ENCODE measurements at places on chromosomes 7 and 10. TPM values are rescaled to one million over a fixed set of nuclear protein-coding genes. Genes with fewer than 3 reads are reported as not detected.

- H3K27ac ChIP-seq: peak overlapping the region; percentile 1
- peak overlapping the region; percentile 16 for H3K4me3 ChIP-seq
- H3K4me1 ChIP-seq: peaks cover 7% of the 10 kb centered on the region
- peaks cover 4% of the 10 kb centered on the region for H3K27me3 ChIP-seq
Observed at GRCh38 chr7:28329661-28330363, 82.5 kb upstream of the CREB5 start.

DNA sequence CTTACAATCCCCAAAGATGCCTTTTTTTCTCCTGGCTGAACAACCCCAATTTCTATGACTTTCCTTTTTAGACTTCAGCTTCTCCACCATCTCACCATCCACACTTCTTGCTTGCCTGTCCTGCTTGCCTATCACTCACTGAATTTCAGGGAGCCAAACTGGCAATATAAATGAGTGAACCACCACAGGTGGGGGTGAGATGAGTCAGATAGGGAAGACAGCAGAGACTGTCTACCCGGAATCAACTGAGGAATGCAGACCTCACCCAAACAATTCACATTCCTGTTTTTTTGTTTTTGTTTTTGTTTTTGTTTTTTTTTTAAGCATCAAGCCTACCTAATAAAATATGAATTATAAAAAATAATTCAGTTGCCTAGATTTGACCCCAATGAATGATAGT lies 273.8 kb downstream of the NRG3 start:
- no peaks in the 10 kb centered on the region for H3K36me3 ChIP-seq
- no peak for DNase-seq
- no peaks in the 10 kb centered on the region for H3K27me3 ChIP-seq

GRCh38 chr10:23294638-23295247 lies 49.9 kb downstream of the C10orf67 start:
- H3K4me1 ChIP-seq: peaks cover 2% of the 10 kb centered on the region
- H3K4me3 ChIP-seq: no peak overlapping the region
- DNase-seq: no peak
- H3K27ac ChIP-seq: no peak overlapping the region
- peaks cover 31% of the 10 kb centered on the region for H3K27me3 ChIP-seq

DNA sequence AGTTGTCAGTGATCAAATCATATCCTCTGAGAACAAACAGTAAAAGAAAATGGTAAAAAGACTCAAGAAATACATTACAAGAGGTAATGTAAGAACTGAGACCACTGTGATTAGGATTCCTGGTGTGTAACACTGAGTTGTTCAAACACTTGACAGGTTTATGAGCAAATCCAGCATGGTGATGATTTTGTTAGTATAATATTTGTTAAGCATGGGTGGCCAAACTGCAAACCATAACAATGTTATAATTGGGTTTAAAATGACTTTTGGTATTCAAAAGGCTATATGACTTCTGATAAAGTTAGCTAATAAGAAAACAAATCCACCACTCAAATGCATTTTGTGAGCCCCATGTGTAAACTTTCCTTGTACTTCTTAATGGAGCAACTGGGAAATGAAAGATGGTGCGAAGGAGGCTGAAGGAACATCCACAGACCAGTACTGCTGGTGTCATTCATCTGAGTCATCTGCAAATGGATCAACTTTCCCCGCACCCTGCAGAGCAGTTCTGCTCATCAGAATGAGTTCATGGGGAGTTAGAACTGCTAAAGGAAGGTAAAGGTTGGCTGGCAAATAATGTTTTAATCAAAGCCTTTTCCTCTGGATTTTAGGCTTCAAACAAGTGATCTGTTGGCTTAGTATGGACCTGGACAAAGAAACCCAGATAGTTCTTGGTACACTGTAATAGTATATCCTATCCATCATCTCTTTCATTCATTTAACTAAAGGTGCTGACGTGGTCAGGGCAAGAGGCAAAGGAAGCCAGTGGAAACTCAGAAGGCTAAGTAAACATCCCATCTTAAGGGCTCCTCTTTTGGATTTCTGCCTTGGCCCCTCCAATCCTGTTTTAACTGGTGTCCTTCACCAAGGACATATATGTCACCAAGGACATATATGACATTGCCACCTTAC lies 45.0 kb downstream of the AFAP1L2 start:
- H3K27ac ChIP-seq: no peak overlapping the region
- no peak for DNase-seq
- peaks cover 49% of the 10 kb centered on the region for H3K27me3 ChIP-seq
- H3K4me3 ChIP-seq: no peak overlapping the region
- peaks cover 3% of the 10 kb centered on the region for H3K36me3 ChIP-seq

- peak overlapping the region; percentile 97 for H3K4me3 ChIP-seq
- peak overlapping the region; percentile 57 for H3K27ac ChIP-seq
- no peak for DNase-seq
- peaks cover 22% of the 10 kb centered on the region for H3K4me1 ChIP-seq
Observed at GRCh38 chr10:27258838-27259812, 18.5 kb upstream of the ACBD5 start.

GRCh38 chr10:10798102-10798863 lies 219.4 kb upstream of the CELF2 start:
- H3K4me3 ChIP-seq: no peak overlapping the region
- H3K36me3 ChIP-seq: peaks cover 4% of the 10 kb centered on the region

GRCh38 chr7:36736090-36736898 lies 12.0 kb upstream of the AOAH start:
- H3K4me1 ChIP-seq: peaks cover 11% of the 10 kb centered on the region
- H3K27me3 ChIP-seq: peaks cover 5% of the 10 kb centered on the region
- H3K36me3 ChIP-seq: peaks cover 2% of the 10 kb centered on the region

- H3K4me3 ChIP-seq: peak overlapping the region; percentile 92
- H3K36me3 ChIP-seq: peaks cover 2% of the 10 kb centered on the region
- H3K27ac ChIP-seq: peak overlapping the region; percentile 67
- H3K4me1 ChIP-seq: peaks cover 24% of the 10 kb centered on the region
Observed at GRCh38 chr7:150977382-150978125, 567 bp downstream of the KCNH2 start.

DNA sequence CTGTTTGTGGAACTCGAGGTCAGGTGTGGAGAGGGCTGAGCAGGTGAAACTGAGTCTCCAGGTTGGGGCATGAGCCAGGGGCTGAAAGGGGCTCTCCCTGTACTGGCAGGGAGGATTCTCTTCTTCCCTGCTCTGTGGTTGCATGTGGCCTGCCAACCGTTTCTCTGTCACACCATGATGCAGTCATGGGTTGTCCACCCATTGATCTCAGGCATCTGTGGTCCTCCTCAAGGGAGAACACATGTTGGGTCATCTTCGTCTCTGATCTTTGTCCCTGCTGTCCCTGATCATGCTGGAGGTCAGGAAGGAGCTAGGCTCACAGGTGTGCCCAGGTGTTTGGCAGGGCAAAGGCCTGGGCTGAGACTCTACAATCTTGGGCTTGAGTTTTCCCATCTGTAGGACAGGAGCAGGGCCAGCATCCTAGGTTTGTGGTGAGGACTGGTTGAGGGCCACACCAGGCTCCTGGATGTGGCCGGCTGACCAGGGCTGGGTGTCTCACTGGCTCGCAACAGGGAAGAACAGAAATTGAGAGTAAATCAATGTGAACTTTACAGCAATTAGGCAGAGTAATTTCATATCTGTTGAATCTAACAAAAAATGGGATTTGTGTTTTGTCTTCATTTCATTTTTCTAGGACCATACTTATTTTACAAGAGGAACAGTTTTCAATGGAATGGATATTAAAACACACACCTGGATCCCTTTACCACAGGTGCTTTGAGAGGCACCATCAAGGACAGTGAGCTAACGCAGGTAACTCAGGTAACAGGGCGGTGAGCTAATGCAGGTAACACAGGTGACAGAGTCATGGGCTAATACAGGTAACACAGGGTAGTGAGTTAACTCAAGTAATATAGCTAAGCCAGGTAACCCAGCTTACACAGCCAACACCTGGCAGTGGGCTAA lies 58.5 kb upstream of the IGFBP3 start:
- H3K27me3 ChIP-seq: no peaks in the 10 kb centered on the region
- no peaks in the 10 kb centered on the region for H3K4me1 ChIP-seq
- H3K27ac ChIP-seq: no peak overlapping the region
- peaks cover 5% of the 10 kb centered on the region for H3K36me3 ChIP-seq
- DNase-seq: no peak
- H3K4me3 ChIP-seq: no peak overlapping the region

- peaks cover 18% of the 10 kb centered on the region for H3K27me3 ChIP-seq
- no peaks in the 10 kb centered on the region for H3K36me3 ChIP-seq
Observed at GRCh38 chr7:146115548-146115850, 1.1 kb upstream of the CNTNAP2 start.

DNA sequence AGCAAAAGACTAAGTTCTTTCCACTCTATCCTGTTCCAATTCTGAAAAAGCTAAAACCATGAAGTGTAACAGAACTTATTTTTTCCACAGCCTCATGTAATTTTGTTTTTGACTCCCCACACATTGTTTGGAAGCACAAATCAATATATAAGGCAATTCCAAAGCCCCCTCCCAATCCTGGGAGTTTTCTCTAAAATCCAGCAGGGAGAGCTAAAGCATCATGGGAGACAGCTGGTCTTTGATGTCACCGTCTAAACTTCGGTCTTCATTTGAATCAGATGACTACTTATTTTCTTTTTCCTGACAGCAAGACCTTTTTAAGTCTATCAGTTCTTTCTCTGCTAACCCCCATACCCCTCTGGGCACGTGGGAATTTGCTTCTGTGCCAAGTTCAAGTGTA lies 33.3 kb upstream of the PON1 start:
- H3K4me3 ChIP-seq: no peak overlapping the region
- H3K27me3 ChIP-seq: peaks cover 5% of the 10 kb centered on the region
- no peak overlapping the region for H3K27ac ChIP-seq
- no peak for DNase-seq
- H3K4me1 ChIP-seq: no peaks in the 10 kb centered on the region
- peaks cover 2% of the 10 kb centered on the region for H3K36me3 ChIP-seq

DNA sequence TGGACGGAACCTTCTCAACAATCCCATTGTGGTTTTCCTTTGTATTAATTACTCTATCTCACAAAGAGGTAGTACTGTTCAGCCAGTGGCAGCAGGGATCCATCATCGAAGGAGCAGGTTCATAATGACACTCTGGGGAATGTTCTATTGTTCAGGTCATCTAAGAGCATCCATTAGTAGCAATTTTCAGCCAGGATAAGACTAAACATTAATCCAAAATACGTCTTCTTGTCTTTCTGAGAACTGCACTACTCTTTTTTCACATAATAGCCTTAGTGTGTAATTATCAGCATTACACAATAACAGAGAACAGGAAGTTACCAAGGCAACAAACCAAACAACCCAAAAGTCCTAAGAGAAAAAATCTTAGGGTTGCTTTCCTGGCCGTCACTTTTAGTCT lies 259.5 kb upstream of the VWC2 start:
- DNase-seq: no peak
- no peak overlapping the region for H3K4me3 ChIP-seq
- H3K4me1 ChIP-seq: no peaks in the 10 kb centered on the region
- no peak overlapping the region for H3K27ac ChIP-seq

GRCh38 chr10:113517165-113517900 lies 35.5 kb upstream of the HABP2 start:
- H3K4me3 ChIP-seq: no peak overlapping the region
- peaks cover 47% of the 10 kb centered on the region for H3K27me3 ChIP-seq
- H3K36me3 ChIP-seq: no peaks in the 10 kb centered on the region
- peaks cover 4% of the 10 kb centered on the region for H3K4me1 ChIP-seq

GRCh38 chr7:90298145-90299038 lies 22.7 kb downstream of the FAM237B start:
- no peaks in the 10 kb centered on the region for H3K4me1 ChIP-seq
- H3K4me3 ChIP-seq: no peak overlapping the region
- no peak overlapping the region for H3K27ac ChIP-seq

DNA sequence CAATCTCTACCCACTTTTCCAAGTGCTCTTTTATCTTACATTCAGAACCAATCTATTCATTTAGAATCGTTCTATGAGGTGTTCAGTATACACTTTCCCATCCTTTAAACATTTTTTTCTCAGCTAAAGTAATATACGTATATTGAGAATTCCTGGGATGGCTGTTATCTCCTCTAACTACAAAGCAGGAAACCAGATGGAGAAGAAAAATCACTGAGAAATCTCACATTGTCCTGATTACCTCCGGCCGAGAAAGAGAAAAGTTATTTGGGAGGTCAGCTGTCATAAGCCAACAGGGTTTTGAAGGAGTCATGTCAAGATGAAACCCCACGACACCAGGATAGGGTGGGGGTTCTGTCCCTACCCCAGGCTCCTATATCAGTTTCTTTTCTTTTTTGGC lies 99.2 kb upstream of the KDM7A start:
- H3K27ac ChIP-seq: no peak overlapping the region
- peaks cover 5% of the 10 kb centered on the region for H3K27me3 ChIP-seq
- no peak overlapping the region for H3K4me3 ChIP-seq
- peaks cover 7% of the 10 kb centered on the region for H3K4me1 ChIP-seq

DNA sequence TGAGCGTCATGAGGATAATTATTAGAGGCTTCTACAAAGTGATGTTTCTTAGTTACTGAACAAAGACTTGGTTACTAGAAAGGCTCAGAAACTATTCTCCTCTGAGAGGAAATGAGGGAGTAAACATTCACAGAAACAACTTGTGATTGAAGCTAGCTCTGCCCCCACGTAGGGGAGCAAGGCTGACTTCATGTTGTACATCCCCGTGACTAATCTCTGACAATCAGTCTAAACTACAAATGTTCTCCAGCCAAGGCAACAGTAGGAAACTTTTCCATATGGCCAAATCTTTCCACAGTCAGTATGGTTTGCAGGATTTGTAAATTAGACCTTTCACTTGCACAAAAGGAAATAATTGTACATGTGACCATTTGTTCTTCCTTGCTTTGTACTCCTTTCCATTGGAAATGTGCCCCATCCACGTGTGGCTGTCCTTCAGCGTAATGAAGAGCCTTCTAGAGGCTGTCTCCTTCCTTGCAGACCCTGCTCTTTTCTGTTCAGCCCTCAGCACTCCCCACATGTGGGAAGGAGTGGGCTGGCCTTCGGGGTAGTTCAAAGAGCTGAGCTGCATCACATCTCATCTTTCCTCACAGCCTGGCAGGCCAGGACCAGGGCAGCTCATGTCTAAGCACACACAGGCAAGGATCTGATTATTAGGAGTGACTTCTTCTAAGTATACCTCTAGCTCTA lies 93.5 kb downstream of the PCGF5 start:
- H3K36me3 ChIP-seq: peaks cover 2% of the 10 kb centered on the region
- H3K27ac ChIP-seq: peak overlapping the region; percentile 43
- H3K4me1 ChIP-seq: peaks cover 4% of the 10 kb centered on the region
- no peak overlapping the region for H3K4me3 ChIP-seq

- H3K4me1 ChIP-seq: peaks cover 3% of the 10 kb centered on the region
- no peak overlapping the region for H3K4me3 ChIP-seq
- peaks cover 14% of the 10 kb centered on the region for H3K36me3 ChIP-seq
- DNase-seq: no peak
Observed at GRCh38 chr10:78335371-78335690, 301.7 kb downstream of the RPS24 start.

GRCh38 chr10:31864834-31865518 lies 63.7 kb downstream of the ARHGAP12 start:
- no peaks in the 10 kb centered on the region for H3K27me3 ChIP-seq
- peaks cover 5% of the 10 kb centered on the region for H3K36me3 ChIP-seq
- no peak overlapping the region for H3K4me3 ChIP-seq

Gene SORBS1
- total RNA-seq: 2.5 TPM

Gene FXYD4
- total RNA-seq: not detected

Gene MPP7
- 21.6 TPM for total RNA-seq

Gene EDRF1
- 51.1 TPM for total RNA-seq

Gene NAT16
- total RNA-seq: not detected

Gene OSBPL3
- 54.8 TPM for total RNA-seq

Gene MSMB
- total RNA-seq: not detected

Gene ZNF746
- 29.2 TPM for total RNA-seq

Gene OR6B1
- total RNA-seq: not detected

Gene MORN4
- 1.2 TPM for total RNA-seq

Gene MCM10
- total RNA-seq: 0.34 TPM

Gene LIPJ
- not detected for total RNA-seq

Gene CNPY1
- total RNA-seq: not detected

All from T-helper 17 cell (primary cell).